ENCODE measurements at places on chromosomes 2 and 18.

GRCh38 chr18:36633961-36634412 is 194.8 kb downstream of the TPGS2 start:
- DNase-seq, result no peak

DNA sequence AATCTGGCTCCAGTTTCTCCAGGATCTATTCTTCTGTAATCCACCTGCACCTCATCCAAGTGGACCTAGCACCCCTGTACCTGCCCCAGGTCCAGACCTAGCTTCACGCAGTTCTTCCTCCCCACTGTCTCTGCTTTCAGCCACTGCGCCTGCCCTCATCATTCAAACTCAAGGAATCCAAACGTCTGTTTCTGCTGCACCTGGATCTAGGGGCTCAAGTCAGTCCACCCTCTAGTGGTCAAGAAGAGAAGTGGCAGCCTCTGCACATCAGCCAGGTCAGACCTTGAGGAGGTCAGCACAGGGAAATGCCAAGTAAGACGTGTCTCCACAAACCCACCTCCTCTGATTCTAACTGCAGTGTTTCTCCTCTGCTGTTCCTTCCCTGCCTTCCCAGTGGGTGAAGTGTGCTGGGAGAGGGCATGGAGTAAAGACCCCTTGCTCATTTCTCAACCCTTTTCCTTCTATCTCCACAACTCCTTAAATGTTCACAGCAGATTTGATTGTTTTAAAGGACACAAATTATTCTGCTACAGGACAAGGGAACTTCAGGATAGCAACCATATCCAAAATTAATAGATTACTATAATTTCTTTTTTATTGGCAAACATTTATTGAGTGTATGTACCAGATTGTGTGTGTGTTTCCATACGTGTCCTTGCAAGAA is 8.6 kb upstream of the RNF152 start:
- DNase-seq, result no peak

DNA sequence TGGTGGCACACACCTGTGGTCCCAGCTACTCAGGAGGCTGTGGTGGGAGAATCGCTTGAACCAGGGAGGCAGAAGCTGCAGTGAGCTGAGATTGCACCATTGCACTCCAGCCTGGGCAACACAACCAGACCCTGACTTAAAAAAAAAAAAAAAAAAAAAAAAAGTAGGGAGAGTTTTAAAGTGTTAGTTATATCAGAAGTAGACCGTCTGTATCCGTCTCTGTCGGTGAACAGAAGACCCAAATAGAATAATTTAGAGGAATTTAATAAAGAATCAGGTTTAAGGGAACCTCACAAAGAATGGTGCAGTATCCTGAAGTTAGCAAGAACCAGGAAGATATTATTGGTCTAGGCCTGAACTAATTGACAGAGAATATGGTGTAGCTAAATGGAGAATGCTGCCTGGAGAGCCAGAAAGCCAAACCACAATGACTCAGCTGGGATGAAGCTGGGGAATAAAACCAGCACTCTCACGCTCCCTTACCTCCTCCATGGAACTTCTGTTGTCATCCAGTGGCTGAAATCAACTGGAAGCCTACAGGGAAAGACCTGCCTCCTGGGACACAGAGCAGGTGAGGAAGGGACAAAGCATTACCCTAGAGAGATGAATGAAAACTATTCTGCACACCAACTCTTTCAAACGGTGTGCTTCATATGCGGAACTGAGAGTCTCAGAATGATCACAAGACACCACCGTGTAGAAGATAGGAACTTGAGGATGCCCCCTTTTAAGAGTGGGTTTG is 39.1 kb upstream of the PLEKHM3 start:
- no peak for DNase-seq

- no peak for DNase-seq
Observed at GRCh38 chr2:776487-776886, 99.3 kb upstream of the TMEM18 start.

- no peak for DNase-seq
Observed at GRCh38 chr2:97770445-97770844, 57.1 kb downstream of the ZAP70 start.

DNA sequence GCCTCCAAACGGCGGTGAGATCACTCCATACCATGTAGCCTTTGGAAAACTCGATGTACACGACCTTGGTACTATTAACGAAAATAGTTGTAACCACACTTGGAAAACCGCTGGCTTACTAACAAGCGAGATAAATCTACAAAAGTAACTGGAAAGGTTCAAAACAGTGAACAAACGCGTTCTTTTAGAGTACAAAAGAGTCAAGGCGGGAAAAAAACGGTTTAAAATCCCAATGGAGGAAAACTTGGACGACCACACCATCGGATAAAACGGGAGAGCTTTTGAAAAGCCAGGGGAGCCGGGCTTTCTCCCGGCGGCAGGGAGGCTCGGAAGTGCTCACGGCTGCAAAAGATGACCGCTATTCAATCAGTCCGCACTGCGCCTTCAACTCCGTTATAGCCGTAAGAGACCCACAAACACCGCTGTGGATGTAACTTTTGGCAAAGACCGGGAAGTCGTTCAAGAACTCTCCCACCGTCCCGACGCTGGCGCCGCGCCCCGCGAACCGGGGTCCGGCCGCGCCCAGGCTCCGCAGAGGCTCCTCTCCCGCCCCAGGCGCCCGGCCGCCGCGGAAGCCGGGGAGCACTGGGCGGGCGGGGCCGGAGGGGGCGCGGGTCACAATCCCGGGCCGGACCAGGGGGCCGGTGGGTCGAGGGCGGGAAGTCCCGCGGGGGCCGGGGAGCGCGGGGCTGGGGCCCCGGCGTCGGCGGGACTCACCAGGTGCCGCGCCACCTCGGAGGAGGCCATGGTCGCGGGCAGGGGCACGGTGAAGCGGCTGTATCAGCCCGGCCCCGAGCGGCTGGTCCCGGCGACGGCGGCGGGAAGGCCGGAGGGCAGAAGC is 465 bp downstream of the SEPTIN10 start:
- no peak for DNase-seq

Data from stimulated activated CD8-positive, alpha-beta memory T cell treated with anti-CD3 and anti-CD28 coated beads, Interleukin-15, amount 100 ng/mL, for 24 hours (primary cell).